ENCODE measurements at places on chromosomes 13 and 19.

DNA sequence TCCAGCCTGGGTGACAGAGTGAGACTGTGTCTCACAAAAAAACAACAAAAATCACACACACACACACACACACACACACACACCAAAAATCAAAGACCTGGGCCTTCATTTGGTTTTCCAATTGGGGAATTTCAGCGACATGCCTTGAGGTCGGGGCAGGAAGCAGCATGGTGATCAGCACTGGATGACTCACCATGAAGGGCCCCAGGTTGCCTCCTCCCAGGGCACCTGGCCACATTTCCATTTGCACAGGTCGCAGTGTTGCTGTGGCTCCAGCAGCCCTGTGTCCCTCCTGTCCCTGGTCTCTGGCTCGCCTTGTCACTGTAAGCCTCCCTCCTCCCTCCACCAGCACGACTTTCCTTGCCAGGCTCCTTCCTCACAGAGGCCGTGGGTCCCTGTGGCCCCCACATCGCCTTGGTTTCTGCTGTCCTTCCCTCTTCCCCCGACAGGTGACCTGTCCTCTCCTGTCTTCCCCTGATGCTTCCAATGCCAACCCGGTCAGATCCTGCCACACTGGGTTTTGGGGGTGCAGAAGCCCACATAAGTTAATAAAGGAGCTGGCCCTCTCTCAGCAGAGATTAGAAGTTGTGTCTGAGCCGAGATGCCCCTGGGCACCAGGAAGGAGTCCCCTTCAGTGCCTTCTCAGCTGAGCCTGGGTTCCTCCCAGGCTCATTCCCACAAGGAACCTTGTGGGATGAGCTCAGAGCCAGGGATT, 66.7 kb downstream of the GPR12 start:
- no peak for DNase-seq

- no peak for DNase-seq
These were observed 68.1 kb upstream of the EDNRB start for GRCh38 chr13:77986713-77987112.

- no peak for DNase-seq
These were observed 200.0 kb downstream of the KLF12 start for GRCh38 chr13:73934215-73934641.

DNA sequence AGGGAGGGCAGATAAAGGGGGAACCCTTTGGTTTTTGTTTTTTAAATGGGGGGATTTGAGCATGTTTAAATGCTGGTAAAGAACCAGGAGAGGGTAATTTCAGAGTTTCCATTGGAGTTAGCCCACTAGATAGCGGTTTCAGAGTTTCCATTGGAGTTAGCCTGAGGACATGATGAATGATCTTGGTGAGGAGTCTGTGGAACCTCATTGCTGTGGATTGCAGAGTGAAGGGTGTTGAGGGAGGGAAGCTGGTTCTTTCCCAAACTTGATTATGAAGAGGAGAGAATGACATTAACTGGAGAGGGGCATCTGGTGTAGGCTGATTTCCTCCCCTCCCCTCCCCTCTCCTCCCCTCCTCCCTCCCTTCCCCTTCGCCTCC, 5.0 kb downstream of the WASF3 start:
- DNase-seq = no peak

DNA sequence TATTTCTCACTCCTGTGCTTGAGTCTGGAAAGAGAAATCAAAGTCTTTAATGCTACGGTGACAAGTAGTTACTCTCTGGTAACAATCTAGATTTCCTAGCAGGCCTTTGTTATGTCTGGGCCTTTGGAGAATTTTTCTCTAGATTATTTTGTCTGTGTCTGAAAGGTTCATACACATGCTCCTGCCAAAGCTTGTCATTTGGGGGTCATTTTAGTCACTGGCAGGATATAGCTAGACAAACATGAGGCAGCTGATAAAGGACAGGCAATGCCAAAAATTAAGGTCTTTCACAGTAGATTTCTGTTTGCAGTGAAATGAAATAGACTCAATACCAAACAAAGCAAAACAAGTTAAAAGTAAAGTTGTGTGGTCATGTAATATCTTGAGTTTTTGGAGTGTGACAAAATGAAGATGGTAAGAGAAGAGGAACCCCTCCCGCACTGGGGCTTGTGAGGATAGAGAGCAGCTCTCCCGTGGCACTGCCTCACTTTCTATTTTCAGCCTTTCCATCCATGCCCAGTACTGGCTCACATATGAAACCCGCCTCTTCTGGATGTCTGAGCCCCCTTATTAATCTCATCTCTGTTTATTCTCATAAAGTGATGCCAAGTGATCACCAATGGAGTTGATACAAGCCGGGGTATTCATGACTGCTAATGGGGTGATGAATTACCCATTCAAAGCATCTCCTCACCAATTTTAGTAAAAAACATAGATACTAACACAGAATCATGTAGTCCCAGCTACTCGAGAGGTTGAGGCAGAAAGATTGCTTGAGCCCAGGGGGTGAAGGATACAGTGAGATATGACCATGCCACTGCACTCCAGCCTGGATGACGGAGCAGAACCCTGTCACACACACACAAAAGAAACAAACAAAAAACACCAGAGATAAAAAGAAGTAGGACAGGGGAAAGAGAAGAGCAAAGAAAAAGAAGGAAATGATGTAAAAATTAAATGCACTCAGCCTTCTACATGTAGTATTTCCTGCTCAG, 389.3 kb downstream of the FGF14 start:
- DNase-seq = no peak

GRCh38 chr13:44305917-44306370, 67.7 kb upstream of the SERP2 start:
- no peak for DNase-seq

- no peak for DNase-seq
These were observed 539.2 kb upstream of the PCDH9 start for GRCh38 chr13:67769063-67769986.

DNA sequence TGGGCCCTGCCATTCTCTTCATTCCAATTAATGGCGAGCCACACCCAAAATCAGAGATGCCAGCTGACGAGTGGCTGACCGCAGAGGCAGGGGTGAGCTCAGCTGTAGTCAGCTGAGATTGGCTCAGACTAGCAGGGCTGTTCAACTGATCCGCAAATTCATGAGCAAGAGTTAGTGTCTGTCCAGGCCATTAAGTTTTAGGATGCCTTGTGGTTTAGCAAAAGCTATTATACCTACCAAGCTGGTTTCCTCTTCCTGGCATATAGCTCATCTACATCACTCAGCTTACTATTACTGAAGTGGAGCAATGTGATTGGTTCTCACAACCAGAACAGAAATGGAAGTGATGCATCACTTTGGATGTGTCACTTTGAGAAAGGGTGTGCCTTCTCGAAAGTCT, 148.7 kb downstream of the NALCN start:
- DNase-seq = no peak

DNA sequence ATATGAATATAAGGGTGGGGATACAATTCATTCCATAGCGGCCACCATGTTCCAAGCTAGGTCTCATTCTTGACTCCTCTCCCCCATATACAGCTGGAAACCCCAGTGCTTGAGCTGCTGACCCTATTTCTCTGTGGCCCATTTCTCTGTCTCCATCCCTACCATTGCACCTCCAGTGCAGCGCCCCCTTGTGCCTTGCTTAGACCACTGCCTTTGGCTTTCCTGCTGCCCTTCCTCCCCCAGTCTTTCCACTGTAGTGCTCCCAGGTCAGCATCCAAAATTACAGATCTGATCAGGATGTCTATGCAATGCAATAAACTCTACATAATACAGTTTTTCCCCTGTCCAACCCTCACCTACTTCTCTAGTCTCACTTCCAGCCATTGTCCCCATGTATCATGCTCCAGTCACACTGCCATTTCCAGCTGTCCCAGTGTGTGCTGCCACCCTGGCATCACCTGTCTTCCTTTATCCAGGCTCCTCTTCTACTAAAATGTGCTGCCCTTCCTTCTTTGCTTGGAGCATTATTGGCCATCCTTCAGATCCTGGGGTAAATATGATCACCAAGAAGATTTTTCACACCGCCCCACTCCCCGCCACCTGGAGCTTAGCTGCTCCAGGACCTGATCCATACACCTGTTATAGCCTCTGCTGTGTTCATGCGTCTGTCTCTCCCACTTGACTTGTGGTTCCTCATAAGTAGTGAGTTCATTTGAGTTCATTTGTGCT, 199.4 kb upstream of the IPO5 start:
- no peak for DNase-seq

GRCh38 chr19:18768046-18768771, 22.9 kb downstream of the COMP start:
- DNase-seq = no peak

- peak; percentile 63 for DNase-seq
These were observed 531.1 kb downstream of the DCT start for GRCh38 chr13:93948162-93948922.

DNA sequence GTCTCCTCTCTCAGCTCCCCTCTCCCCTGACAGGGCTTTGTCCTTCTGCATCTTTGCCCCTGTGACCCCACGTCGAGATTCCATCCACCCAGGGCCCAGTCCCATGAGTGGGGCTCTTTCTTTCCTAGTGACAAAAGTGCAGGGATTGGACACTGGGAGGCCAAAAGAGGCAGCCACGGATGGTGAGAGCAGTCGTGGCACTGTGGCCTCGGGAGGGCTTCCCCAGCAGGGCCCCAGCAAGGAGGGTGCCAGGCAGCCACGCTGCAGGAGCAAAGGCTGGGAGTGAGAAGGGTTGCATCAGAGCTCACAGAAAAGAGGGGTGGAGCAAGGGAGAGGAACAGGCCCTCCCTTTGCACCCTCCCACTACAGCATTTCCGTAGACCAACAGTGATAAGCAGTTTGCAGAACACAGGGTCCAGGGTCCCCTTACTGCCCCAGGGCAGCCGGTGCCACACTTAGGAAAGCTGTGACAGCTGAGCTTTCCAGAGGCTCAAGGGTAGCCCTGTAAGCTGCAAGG, 4.9 kb downstream of the ZSCAN1 start:
- no peak for DNase-seq

DNA sequence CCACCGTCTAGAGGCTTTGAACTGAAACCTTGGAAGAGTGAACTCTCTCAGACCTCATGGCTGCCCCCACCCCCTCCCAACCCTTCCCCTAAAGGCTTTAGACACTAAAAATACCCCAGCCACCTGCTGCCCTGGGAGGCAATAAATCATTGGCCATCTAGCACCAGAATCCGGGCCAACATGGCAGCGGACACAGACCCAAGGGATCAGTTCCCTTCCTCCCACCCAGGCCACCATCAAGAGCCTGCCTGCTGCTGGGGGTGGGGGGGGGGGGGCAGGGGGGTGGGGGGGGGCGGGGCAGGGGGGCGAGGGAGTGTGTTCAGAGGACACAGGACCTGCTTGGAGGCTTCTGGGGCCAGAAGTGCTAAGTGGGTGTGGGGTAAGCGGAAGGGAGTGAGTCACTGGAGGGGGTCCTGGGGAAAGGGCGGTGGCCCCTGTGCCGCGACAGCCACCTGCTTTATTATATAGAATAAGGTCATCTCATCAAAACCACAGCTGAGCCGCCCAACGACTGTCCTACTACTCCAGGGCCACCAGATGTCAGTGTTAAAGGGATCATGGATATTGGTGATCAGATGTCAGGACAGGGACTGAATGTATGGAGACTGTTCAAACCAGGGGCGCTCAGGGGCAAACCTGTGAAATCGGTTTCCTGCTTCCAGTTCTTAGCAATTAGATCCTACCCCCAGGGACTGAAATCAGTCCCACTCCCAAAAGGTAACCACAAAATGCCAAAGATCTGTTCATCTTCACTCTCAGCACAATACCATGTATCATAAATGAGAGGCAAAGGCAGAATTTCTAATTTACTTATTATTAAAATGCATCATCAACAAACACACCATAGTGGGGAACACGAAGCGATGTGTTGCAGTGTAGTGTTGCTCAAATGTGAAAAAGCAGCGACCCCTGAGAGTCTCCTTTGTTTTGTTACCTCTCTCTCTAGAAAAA, 24.3 kb downstream of the ARL11 start:
- DNase-seq = peak; percentile 37

DNA sequence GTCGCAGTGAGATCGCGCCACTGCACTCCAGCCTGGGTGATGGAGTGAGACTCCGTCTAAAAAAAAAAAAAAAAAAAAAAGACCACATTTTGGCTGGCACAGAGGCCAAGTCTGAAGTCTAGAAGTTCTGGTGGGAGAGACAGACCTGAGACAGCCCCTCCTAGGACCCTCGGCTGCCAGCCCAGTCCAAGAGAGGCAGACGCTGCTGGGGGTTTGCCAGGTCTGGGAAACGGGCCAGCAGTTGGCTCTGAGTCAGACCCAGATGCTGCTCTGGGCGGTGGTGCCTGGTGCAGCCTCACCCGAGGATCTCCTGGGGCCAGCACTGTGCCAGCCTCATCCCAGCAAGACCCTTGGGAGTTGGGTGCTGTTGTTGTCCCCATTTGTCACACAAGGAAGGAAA, 5.8 kb downstream of the FCHO1 start:
- no peak for DNase-seq

- no peak for DNase-seq
These were observed 15.7 kb upstream of the CD177 start for GRCh38 chr19:43337737-43338136.

- no peak for DNase-seq
These were observed 74.2 kb upstream of the RFC3 start for GRCh38 chr13:33743438-33744368.

- no peak for DNase-seq
These were observed 41.4 kb upstream of the ZNF83 start for GRCh38 chr19:52679598-52679997.

- no peak for DNase-seq
These were observed 436.2 kb upstream of the SLITRK5 start for GRCh38 chr13:87234981-87235380.

DNA sequence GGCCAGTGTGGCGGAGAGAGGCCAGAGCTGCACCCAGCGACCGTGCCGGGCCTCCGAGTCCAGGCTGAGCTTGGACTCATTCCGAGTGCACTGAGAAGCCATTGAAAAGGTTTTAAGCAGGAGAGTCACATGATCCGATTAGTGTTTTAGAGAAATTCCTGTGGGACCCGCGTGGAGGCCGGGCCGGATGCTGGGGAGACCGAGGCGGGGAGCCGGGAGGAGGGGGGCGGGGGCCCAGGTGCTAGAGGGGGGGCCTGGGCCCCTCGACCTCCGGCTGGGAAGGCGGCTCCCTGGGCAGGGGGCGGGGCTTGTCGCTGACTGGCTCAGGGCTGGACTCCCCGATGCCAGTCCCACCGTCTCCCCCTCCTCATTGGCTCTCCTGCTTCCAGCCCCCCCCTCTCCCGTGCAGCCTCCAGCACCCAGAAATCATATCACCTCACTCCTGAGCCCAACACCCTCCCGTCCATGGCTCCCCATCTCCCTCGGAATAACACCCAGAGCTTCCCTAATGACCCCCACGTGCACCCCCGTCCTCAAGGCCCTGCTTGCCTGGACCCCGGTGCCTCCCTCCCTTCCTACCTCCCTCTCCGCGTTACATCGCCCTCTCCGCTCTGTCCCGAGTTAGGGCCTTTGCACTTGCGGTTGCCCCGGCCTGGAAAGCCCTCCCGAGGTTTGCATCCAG, 5.2 kb upstream of the ZNF579 start:
- peak; percentile 82 for DNase-seq
